ENCODE measurements at places on chromosomes 13 and 19. TPM values are rescaled to one million over a fixed set of nuclear protein-coding genes. Genes with fewer than 3 reads are reported as not detected.

GRCh38 chr19:18865106-18865972 lies 30.6 kb downstream of the CERS1 start:
- peak; percentile 53 for DNase-seq

GRCh38 chr13:25110956-25111584 lies 15.1 kb downstream of the PABPC3 start:
- DNase-seq, result no peak

YJU2 gene
- 64.6 TPM for total RNA-seq

DNA sequence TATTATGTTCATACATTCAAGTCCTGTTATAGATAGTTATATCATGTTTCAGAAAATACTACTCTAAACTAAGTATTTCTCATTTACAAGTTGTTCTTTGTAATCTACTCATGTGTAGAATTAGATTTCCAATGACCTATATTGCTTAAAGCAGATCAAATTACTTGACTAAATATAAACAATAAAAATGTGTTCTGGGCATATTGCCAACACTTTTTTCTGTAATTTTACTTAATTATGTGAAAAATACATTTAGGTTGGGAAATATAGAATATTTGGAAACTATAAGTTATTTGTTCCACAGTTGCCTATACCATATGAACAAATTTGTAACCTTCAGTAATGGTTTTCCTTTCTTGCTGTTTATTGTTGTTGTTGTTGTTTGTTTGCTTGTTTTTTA lies 275.2 kb upstream of the PCDH9 start:
- no peak for DNase-seq

GRCh38 chr13:66219506-66219905 lies 1010.6 kb downstream of the PCDH9 start:
- no peak for DNase-seq

DNA sequence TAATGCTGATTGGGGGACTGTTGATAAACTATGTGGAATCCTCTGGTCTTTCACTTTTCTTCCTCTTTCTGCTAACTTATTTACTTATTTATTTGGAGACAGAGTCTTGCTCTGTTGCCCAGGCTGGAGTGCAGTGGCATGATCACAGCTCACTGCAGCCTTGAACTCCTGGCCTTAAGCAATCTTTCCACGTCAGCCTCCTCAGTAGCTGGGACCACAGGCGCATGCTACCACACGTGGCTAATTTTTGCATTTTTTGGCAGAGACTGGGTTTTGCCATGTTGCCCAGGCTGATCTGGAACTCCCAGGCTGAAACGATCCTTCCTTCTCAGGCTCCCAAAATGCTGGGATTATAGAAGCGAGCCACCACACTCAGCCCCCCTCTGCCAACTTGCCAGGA lies 77.5 kb downstream of the ELF1 start:
- no peak for DNase-seq

- no peak for DNase-seq
These were observed 142.5 kb upstream of the ZNF536 start for GRCh38 chr19:30229525-30230174.

DACH1 gene
- not detected for total RNA-seq

DNA sequence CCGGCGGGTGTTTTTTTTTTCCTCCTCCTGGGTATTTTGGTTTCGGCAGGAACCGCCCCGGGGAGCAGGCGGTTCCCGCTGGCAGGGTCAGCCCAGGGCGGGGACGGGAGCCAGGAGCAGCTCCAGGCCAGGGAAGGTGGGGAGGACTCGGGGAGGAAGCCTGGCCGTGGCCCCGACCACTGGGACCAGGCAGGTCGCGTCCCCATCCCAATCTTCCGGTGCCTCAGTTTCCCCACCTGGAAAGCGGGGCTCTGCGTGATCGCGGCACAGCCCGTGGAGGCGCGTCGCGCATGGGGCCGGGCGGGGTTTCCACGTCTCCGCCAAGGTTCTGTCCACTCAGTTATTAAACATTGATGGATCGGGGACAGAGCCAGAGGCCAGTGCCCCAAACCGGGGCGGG lies 34.8 kb downstream of the IL12RB1 start:
- DNase-seq, result no peak

DNA sequence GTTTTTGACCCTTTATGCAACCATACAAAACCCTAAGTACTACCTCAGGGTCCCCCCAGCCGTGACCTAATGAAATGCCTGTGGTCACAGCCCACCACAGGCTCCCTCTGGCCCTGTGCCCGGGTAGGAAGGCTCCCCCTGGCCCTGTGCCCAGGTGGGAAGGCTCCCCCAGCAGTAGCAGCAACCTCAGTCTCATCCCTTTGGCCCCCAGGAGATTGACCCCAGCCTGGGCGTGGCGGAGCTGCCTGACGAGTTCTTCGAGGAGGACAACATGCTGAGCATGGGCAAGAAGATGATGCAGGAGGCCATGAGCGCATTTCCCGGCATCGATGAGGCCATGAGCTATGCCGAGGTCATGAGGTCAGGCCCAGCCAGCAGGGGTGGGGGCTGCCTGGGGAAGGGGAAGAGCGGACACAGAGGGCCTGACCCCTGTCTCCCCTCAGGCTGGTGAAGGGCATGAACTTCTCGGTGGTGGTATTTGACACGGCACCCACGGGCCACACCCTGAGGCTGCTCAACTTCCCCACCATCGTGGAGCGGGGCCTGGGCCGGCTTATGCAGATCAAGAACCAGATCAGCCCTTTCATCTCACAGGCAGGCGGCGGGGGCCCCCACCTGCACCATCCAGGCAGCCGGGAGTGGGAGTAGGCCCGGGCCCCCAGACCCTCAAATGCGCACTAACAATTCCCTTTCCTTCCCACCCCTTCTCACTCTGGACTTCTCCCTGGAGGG lies 6.3 kb upstream of the BEST2 start:
- no peak for DNase-seq

ARHGAP33 gene
- 8.7 TPM for total RNA-seq
